Renal cortex interstitium (tissue), 15 donors: ENCODE measurements at places on chromosomes 1 and 21. TPM values are rescaled to one million over a fixed set of nuclear protein-coding genes. Genes with fewer than 3 reads are reported as not detected.

The IQCC gene
- 8.1 TPM for polyA plus RNA-seq

DNA sequence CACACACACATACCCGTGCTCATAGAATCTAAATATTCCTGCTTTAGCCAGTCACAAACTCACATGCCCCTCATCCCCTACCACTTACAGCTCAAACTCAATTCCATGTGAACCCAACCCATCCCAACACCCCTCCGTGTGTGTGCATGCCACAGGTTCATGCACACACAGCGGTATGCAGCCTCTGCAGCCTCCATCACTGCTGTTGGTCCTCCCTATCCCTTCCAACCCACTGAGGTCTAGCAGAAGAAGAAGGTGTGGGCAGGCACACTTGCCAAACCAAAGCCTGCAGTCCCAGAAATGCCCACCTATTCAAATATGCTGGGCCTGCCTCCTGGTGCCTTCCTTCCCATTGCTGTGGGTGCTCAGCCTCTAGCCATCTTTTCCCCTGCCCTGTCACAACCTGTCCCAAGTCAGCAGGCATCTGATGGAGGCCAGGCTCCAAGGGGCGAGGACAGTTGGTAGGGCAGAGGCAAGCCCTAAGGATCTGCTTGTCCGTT, 26.2 kb downstream of the SLC2A1 start:
- DNase-seq: no peak

GRCh38 chr1:235265900-235266299, 62.1 kb downstream of the ARID4B start:
- DNase-seq: no peak

DNA sequence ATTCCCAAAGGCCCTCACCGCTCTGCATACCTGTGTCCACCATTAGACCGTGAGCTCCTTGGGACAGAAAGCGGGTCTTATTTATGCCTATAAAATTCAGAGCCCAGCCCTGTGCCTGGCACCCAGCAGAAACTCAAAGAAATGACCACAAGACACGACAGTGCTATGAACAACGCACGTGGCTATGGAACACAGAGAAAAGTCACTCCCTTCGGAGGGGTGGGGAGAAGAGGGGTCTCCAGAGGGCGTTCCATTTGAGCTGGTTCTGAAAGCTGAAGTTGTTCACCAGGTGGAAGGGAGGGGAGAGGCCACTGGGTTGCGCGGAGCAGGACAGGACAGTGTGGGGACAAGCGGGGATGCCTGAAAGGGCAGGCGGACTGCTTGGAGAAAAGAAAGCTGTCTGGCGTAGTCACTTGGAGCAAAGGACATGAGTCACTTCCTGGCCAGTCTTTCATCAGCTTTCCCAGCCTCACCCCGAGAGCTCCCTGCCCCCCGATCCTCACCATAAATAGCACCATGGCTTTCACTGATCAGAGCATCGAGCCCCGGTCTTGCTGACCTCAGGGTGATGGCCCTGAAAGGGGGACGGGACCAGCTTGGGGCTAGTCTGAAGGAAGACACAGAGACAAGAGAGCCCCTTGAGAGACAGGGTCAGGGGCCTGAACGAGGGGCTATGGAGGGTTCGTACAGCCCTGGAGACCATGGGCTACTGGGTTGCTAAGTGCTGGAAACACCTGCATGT, 28.5 kb downstream of the ECE1 start:
- no peak for DNase-seq

DNA sequence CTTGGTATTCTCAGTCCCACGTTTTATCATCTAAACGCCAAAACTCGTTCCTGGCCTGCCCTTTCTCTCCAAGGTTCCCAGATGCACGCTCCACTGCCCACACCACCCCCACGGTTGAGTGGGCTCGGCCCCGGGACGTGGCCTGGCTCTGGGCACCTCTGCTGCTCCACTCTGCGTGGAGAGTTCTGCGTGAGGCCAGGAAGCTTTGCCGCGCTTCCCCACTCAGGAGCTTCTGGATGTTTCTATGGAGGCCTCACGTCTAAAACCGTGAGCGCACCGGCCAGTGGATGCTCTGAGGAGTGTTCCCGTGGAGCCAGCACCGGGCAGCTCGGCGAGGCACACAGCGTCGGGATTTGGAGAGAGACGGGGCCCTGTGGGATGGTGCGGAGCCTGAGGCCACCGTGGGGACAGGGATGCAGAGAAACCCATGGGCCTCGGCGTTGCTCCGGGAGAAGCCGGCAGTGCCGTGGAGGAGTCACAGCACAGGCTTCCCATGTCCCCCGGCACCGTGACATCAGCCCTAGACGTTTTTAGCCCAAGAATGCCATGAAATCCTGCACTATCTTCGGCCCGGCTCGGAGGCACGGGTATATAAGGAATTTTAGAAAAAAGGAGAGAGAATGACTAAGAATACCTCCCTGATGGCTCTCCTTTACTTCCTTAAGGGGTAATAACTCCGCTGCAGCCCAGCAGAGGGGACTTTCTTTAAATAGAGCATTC, 125.9 kb downstream of the PRDM16 start:
- no peak for DNase-seq
